Right ventricle myocardium inferior (tissue), 1 donor: ENCODE measurements at places on chromosomes 7 and 10. TPM values are rescaled to one million over a fixed set of nuclear protein-coding genes. Genes with fewer than 3 reads are reported as not detected.
A peak's percentile ranks its signal among the peaks of the same experiment; 100 is the strongest.

DNA sequence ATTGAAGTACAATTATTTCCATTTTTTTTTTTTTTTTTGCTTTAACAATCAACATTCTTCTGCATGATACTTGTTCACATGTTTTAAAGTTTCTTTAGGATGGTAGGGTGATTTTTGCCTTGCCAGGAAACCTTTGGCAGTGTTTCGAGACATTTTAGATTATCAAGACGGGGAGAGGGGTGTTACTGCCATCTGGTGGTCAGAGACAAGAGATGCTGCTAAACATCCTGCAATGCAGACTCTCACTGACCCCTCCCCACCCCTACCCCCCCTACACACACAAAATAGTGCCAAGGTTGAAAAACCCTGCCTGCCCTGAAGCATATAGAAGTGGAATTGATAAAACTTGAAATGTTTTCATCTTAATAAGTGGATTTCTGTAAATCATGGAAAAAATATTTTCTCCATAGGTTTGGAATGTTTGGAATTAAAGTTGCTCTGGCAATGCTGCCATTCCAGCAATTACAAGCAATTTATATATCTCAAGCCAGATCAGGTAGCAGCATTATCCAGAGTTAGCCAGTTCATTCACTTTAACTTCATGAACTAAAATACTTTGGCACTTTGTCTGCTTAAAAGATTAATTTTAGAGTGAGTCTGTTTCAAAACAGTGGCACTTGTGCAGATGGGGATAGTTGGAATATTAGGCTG, 62.1 kb downstream of the SDHAF3 start:
- DNase-seq = no peak

- DNase-seq = no peak
Measured at GRCh38 chr7:45663167-45663921, 89.2 kb downstream of the ADCY1 start.

Gene PRTFDC1
- 7.1 TPM for total RNA-seq

DNA sequence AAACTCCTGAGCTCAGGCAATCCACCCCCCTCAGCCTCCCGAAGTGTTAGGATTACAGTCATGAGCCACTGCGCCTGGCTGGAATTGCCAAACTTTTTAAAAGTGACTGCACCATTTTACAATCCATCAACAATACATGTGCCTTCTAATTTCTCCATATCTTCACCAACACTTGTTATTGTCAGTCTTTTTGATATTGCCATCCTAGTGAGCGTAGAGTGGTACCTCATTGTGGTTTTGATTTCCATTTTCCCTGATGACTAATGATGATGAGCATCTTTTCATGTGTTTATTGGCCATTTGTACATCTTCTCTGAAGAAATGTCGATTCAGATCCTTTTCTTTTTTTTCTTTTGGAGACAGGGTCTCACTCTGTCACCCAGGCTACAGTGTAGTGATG, 21.7 kb upstream of the STRIP2 start:
- no peak for DNase-seq

Gene ZNRF2
- 8.7 TPM for total RNA-seq

DNA sequence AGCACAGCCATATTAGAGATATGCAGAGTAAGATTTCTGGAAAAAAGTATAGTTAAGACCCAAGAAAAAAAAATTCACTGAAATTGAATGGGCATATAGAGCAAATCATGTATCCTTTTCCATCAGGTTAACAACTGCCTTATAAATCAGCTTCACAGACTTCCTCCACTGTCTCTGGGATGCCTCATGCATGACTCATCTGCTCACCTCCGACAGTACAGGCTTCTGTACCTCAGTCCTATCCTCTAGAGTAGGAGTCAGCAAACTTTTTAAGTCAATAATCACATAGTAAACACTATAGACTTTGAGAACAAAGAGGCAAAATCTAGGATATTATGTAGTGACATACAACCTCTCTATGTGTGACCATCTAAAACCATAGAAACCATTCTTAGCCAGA, 211.6 kb upstream of the SP8 start:
- DNase-seq = no peak

- DNase-seq = no peak
Measured at GRCh38 chr10:37436357-37436756, 311.0 kb downstream of the ANKRD30A start.

GRCh38 chr7:104956753-104957450, 57.1 kb upstream of the KMT2E start:
- DNase-seq = no peak

DNA sequence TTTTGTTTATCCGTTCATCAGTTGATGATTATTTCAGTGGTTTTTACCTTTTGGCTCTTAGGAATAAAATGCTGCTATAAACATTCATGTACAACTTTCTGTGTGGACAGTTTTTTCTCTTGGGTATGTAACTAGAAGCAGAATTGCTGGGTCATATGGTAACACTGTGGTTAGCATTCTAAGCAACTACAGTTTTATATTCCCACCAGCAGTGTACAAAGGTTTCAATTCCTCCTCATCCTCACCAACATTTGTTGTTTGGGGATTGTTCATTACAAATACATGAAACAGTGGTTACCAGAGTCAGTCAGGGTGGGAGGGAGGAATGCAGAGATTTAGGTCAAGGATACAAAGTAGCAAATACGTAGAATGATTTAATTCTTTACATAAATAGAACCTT, 97.0 kb downstream of the NPSR1 start:
- no peak for DNase-seq

- no peak for DNase-seq
Measured at GRCh38 chr10:89548673-89549072, 13.3 kb upstream of the SLC16A12 start.

DNA sequence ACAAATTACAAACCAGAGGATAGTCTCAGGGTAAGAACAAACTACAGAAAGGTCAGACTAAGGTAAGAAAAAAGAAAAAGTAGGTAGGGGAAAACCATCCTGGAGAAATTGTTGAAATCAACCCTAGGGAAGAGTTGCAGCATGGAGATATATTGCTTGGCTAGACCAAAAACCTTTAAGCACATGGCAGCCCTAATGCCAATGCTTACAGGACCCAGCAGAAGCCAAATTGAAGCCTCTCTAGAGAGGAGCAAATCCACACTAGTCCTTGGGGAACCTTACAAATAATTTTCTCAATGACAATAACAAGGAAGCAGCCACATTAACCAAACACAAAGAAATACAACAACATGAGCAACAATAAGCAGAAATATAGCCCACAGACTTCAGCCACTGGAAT, 81.9 kb downstream of the CNOT4 start:
- DNase-seq = no peak

- no peak for DNase-seq
Measured at GRCh38 chr10:6990891-6991290, 410.8 kb upstream of the PRKCQ start.

- DNase-seq = no peak
Measured at GRCh38 chr10:114806562-114807391, 14.8 kb upstream of the FHIP2A start.

- no peak for DNase-seq
Measured at GRCh38 chr7:74568658-74569057, 88.9 kb upstream of the GTF2I start.

GRCh38 chr7:28123752-28124151, 56.8 kb downstream of the JAZF1 start:
- no peak for DNase-seq

- DNase-seq = no peak
Measured at GRCh38 chr10:43452356-43452914, 15.5 kb downstream of the ZNF487 start.

GRCh38 chr7:90918303-90918702, 322.2 kb downstream of the CDK14 start:
- DNase-seq = no peak

Gene CCDC172
- not detected for total RNA-seq

GRCh38 chr7:105388356-105389087, at the start of gene SRPK2:
Gene SRPK2 (minus strand): TSS chr7:105388921.
- peak; percentile 93 for DNase-seq

Gene ANKRD1
- total RNA-seq = 2,249 TPM

- DNase-seq = no peak
Measured at GRCh38 chr7:77360104-77360503, 56.0 kb downstream of the GSAP start.

GRCh38 chr7:147298611-147299043, 1182.0 kb downstream of the CNTNAP2 start:
- no peak for DNase-seq

GRCh38 chr10:124568848-124569622, 107.4 kb downstream of the LHPP start:
- peak; percentile 45 for DNase-seq

GRCh38 chr7:110750931-110751605, 339.9 kb upstream of the LRRN3 start:
- no peak for DNase-seq

DNA sequence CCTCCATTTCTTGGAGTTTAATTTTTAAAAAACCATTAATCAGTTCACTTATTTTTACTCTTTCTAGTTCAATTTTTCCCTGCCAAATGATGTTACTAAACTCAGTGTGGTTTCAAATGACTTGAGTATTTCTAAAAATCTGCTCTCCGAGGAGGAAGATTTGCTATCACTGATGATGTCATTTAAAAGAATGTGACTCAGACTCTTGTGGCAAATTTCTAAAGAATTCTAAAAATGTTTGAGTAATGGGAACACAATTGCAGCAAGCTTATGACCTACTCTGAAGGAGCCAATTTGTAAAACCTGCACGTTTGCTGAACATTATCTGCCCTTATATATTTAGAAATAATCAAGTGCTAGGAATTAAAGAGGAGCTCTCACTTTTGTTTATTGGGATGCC, 88.6 kb downstream of the SPAG6 start:
- DNase-seq = no peak

- DNase-seq = no peak
Measured at GRCh38 chr10:10959666-10960065, 58.0 kb upstream of the CELF2 start.

DNA sequence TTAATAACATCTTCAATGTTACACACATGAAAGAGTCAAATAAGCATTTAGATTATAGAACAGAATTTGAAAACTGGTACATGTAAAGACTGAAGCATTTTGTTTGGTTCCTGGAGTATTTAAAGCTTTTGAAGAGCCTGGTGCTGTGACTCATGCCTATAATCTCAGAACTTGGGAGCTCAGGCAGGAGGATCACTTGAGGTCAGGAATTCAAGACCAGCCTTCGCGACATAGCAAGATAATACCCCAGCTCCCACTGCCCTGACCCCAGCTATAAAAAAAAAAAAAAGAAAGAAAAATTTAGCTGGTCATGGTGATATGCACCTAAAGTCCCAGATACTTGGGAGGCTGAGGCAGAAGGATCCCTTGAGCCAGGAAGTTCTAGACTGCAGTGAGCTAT, 87.8 kb downstream of the HDAC9 start:
- DNase-seq = no peak

Gene CPVL
- total RNA-seq = 50.6 TPM

GRCh38 chr7:73520673-73521635, 1.1 kb downstream of the BAZ1B start:
- DNase-seq = no peak

GRCh38 chr10:4607681-4608080, 218.3 kb upstream of the AKR1E2 start:
- DNase-seq = no peak

- no peak for DNase-seq
Measured at GRCh38 chr7:26696978-26697377, 167.4 kb downstream of the SKAP2 start.

DNA sequence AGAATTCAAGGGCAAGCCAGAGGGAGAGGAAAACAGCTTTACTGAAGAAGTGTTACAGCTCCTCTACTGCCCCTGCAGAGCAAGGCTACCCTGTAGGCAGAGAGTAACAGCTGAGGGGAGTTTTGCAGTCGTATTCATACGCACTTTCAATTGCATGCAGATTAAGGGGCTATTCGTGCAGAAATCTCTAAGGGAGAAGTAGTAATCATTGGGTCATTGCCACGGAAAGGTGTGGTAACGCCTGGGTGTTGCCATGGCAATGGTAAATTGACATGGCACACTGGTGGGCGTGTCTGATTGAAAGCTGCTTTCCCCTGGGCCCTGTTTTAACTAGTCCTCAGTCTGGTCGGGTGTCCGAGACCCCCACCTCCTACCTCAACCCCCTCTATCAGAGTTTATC, 227.2 kb downstream of the NSUN6 start:
- no peak for DNase-seq

Gene MMRN2
- total RNA-seq = 35.8 TPM

DNA sequence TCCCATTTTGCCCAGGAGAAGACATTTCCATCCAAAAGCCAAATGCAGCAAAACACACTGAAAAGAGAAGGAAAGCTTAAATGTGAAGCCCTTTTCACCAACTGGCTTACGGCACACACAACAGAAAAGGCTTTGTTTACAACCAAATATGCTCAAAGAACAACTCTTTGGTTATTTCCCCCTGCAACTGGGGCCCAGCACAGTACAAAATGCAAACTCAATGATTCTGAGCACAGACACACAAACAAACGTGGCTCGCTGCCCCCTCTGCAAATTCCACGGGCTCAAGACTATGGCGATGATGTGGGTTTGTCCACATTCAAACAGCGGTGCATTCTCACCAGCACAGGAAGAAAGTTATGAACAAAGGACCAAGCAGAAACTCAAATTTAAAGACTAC, 5.3 kb downstream of the CPXM2 start:
- DNase-seq = no peak

DNA sequence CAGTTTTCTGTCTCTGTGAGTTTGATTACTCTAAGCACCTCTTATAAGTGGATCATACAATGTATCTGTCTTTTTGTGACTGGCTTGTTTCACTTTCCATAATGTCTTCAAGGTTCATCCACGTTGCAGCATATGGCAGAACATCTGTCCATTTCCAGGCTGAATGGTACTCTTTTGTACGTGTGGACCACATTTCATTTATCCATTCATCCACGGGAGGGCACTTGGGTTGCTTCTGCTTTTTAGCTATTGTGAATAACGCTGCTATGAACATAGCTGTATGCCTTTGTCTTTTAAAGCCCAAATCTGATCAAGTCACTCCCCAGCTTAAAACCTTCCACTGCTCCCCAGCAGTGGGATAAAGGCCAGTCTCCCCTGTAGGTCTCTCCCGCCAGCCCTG, 31.5 kb downstream of the EGFR start:
- no peak for DNase-seq

Gene GTF2IRD1
- total RNA-seq = 19.1 TPM

Gene SUN3
- total RNA-seq = not detected

DNA sequence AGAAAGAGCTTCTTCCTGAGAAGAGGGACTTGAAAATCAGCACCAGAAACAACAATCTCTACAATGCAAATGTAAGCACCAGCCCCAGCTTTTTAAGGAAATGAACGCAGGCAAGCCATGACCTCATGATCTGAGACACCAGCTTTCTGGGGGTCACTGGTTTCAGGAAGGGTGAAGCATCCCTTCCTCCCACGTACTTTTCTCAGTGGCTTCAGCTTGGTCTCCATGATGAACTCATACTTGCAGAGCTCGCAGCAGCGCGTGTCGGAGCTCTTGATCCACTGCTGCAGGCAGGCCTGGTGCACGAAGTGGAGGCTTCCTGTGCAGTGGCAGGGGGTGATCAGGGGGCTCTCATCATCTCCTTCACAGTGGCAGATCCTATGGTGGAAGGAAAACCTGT, 87.0 kb downstream of the ALOX5 start:
- DNase-seq = no peak
